CD4-positive, alpha-beta T cell (primary cell): ENCODE measurements at places on chromosomes 2 and 18. TPM values are rescaled to one million over a fixed set of nuclear protein-coding genes. Genes with fewer than 3 reads are reported as not detected.
A peak's percentile ranks its signal among the peaks of the same experiment; 100 is the strongest.

KCNG2 gene
- not detected for total RNA-seq

GRCh38 chr2:13480057-13480456 is 763.3 kb downstream of the TRIB2 start:
- DNase-seq, result no peak

DNA sequence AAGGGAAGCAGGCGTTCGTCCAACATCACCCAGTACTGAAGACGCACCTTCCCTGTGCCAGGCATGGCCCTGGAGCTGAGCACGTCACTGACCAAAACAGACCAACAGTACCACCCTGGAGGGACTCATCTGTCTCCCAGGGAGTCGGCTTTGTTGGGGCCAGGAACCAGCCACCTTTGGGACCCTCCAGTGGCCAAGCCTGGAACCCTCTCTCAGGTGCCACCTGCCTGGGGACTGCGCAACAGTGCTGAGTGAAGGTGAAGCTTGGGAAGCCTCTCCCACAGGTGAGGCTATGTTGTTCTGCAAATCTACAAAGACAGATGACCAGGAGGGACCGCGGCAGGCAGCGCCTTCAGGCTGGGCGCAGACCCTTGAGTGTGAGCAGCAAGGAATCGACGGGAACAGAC is 91.4 kb upstream of the OTOS start:
- DNase-seq, result peak; percentile 23

- no peak for DNase-seq
Measured at GRCh38 chr2:164386231-164386630, 235.1 kb downstream of the GRB14 start.

DNA sequence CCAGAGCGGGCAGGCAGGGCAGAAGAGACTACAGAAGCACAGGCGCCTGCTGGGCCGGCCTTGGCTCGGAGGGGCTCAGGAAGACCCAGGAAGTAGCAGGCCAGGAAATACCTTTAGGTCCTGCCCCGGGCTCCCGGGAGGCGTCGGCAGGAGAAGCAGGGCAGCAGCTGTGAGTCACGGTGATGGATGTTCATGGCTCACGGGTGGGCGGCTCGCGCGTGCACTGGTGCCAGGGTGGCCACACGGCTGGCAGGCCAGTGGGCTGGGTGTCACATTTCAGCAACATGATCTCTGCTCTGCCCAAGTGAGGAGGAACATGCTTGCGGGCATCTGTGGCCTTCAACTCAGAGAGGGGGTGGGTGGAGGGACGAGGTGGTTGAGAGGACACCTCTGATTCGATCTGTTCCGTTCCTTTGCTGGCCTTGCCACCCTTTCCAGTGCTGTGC is 139.3 kb downstream of the KLHL29 start:
- DNase-seq, result no peak

- no peak for DNase-seq
Measured at GRCh38 chr2:149314687-149315086, 15.7 kb upstream of the LYPD6 start.

GRCh38 chr2:235701206-235701981 is 207.6 kb downstream of the AGAP1 start:
- DNase-seq, result no peak

DNA sequence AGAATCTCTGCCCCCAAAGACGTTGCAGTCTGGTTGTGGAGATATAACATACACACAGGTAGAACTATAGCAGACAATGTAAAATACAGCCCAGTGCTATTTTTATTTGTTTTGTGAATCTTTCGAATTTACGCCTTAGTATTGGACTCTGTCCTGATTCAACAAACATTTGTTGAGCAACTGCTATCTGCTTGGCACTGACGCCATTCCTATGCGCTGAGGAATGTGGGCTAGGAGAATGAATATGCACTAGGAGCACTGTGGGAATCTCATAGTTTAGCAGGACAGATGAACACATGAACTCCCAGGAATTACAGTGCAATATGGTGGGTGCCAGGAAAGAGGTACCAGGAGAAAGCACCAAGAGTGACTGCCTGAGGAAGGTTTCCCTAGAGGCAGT is 181.7 kb upstream of the SIX3 start:
- no peak for DNase-seq

GRCh38 chr2:17539611-17540092 is 844 bp upstream of the VSNL1 start:
- DNase-seq, result no peak

DNA sequence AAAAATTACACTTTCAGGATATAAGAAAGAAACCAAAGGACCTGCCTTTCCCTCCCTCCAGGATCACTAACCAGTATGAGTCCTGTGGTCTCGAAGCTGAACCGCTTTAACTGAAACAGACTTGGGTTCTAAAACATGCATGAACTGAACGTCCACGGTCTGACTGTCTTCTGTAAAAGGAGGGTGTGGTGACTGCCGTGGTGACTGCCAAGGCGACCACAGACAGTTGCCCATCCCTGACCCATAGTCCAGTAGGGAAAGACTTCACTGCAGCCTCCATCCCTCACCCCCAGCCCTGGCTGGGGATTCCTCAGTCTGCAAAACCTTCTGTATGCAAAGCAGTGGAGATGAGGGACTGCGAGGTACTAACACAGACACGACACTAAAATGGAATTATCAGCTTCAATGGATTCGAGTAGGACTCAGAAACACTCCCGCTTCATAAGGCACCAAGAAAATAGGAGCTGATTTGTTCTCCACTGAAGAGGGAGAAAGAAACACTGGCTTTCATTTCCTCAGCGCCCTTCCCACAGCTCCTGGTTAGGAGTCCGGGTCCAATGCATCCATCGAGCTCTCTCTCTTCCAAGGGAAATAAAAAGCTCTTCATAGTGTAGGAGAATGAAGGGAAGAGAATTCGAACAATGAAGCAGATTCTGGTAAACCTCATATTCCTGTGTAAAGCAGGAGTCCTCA is 197.2 kb downstream of the HDAC4 start:
- DNase-seq, result no peak

ASB18 gene
- not detected for total RNA-seq

- no peak for DNase-seq
Measured at GRCh38 chr2:17592731-17593409, 52.4 kb downstream of the VSNL1 start.

DNA sequence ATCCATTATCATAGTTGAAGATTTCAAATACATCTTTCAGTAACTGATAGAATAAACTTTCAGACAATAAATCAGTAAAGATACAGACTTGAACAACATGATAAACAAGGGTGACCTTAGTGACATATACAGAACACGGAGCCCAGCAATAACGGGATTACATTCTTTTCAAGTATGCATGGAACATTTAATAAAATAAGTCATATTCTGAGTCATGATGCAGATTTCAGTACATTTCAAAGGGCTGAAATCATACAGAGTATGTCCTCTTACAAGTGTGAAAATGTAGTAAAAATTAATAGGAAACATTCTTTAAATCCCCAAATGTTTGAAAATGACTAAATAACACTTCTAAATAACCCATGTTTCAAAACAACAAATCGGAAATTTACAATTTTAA is 17.2 kb upstream of the KLHL29 start:
- no peak for DNase-seq

GRCh38 chr18:47391665-47392064 is 140.2 kb upstream of the SKOR2 start:
- DNase-seq, result no peak

SLC14A1 gene
- 5.3 TPM for total RNA-seq

- no peak for DNase-seq
Measured at GRCh38 chr2:165790466-165790865, 3.6 kb downstream of the GALNT3 start.

DPY30 gene
- 13.1 TPM for total RNA-seq

GRCh38 chr2:6945821-6946220 is 28.6 kb downstream of the RNF144A start:
- no peak for DNase-seq

GRCh38 chr2:78707776-78708386 is 317.6 kb upstream of the REG3G start:
- DNase-seq, result no peak

DNA sequence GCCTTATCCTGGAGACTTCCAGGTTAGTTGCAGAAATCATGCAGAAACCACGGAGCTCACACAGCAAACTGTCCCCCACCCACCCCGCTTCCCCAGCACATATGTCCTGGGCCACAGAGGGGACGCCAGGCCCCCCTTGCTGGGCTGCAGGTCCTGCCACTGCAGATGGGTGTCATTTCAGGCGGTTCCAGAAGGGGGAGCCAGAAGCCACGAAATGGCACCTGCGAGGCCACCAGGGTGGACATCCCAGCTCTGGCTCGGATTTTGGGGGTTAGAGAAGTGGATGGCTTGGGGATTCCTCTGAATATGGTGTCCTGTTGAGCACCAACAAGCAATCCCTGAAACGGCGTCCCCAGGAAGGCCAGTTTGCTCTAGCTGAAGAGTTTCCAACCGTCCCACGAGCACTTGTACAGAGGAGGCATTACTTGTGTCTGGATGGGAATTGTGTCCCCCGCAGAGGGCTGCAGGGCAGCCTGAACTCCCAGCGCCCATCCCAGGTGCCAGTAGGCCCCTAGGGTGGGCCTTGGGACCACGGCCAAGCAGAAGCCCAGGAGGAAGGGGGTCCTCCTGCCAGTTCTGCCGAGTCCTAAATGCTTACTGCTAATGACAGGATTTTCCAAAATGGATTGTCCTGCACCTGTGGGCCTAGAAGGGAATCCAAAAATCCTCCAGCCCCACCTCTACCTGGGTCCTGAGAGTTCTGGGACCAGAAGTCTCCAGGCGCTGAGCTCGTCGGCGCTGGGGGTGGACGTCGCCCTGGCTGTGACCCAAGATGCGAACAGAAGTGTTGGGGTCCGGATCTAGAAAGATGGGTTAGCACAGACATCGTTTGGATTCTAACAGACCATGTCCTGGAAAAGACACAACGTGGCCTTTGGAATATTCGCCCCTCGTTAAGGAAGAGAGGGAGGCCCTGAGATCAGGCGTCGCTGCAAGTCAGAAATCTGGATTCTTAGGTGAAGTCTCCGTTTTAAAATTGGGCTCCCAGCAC is 14.6 kb upstream of the NFATC1 start:
- DNase-seq, result peak; percentile 62

TRIM54 gene
- not detected for total RNA-seq

- no peak for DNase-seq
Measured at GRCh38 chr2:227534714-227535113, 62.8 kb downstream of the AGFG1 start.

PSME4 gene
- 82.6 TPM for total RNA-seq

- DNase-seq, result no peak
Measured at GRCh38 chr18:49843131-49843530, 29.8 kb upstream of the ACAA2 start.

NAT8 gene
- total RNA-seq, result not detected

DNA sequence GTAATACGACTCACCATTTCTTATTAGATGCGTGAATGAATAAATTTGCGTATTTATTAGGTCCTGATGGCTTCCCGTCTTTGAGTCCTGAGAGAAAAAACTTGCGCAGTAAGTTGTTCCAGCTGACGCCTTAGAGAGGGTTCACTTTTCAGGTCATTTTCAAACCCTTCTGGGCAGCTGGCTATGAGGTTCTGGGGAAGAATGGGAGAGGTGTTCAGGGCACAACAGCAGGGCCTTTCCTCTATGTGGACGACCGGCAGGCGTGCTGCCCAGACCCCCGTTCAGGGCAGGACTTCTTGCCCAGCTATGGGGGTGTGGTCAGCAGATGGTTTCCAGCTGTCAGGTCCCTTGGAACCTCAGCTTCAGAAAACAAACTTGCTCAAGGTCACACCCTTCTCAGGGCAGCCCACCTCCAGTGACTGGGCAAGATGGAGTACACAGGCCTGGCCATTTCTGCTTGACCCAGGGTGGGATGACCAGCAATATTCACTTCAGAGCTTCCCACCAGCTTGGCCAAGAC is 61.1 kb upstream of the TNP1 start:
- no peak for DNase-seq

REG3G gene
- total RNA-seq, result not detected

DNA sequence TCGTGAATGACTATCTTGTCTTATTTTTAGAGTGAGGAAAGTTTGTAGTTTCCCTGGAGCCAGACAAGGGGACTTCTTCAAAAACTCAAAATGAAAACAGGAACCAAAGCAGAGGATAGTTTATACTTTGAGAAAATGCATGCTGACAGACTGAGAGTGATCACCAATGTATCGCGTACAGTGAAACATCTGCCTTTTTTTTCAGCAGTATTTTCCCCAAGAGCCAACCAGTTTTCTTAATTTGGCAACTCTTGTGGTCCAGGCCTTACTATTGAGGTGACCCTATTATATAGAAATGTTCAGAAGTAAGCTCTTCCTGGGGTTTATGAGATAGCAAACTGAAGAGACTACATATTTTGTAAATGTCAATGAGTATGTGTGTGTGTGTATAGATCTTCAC is 153.7 kb upstream of the VRK2 start:
- DNase-seq, result no peak

TXNL1 gene
- total RNA-seq, result 41.6 TPM

DNA sequence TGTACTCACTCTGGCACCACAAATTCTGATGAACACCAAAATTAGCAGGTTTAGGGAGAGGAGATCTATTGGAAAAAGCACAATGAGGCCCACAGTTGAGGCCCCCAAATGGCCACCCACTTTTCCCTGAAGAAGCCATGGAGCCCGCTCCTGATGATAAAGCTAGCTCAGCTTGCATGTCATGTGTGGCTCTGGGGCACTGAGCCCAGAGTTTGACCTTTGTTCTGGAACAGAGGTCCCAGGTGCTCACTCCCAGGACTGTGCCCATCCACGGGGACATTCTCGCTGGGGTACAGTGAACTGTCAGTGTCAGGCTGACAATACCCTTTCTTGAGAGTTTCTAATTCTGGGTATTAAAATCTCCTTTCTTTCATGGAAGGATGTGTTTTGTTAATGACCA is 36.2 kb downstream of the XDH start:
- no peak for DNase-seq

- no peak for DNase-seq
Measured at GRCh38 chr2:28085201-28085600, 194.7 kb downstream of the BABAM2 start.

PDCD1 gene
- 9.5 TPM for total RNA-seq

FOXD4L1 gene
- not detected for total RNA-seq

GRCh38 chr18:62281684-62282083 is 43.4 kb upstream of the TNFRSF11A start:
- DNase-seq, result peak; percentile 15

XRCC5 gene
- total RNA-seq, result 129 TPM

DNA sequence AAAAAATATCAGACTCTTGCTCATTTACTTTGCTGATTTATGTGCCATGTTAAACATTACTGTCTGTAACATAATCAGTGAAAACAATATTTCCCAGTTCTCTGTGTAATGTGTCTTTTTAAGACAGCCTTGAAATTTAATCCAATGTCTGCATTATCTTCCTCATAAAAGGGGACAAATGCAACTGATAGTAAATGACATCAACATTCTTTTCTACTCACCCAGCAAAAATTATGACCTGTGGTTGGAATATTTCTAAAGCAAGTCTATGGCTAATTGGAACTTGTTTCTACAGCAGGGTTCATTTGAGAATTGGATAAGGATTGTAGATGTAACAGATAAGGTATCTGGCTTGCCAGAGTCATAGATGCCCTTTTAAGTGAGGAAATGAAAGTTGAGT is 34.8 kb downstream of the C1D start:
- DNase-seq, result no peak

ANO7 gene
- 0.25 TPM for total RNA-seq

- no peak for DNase-seq
Measured at GRCh38 chr18:50469380-50469781, 90.5 kb upstream of the MAPK4 start.

EPAS1 gene
- total RNA-seq, result 4.2 TPM
